ENCODE measurements at places on chromosomes 5 and 9.

DNA sequence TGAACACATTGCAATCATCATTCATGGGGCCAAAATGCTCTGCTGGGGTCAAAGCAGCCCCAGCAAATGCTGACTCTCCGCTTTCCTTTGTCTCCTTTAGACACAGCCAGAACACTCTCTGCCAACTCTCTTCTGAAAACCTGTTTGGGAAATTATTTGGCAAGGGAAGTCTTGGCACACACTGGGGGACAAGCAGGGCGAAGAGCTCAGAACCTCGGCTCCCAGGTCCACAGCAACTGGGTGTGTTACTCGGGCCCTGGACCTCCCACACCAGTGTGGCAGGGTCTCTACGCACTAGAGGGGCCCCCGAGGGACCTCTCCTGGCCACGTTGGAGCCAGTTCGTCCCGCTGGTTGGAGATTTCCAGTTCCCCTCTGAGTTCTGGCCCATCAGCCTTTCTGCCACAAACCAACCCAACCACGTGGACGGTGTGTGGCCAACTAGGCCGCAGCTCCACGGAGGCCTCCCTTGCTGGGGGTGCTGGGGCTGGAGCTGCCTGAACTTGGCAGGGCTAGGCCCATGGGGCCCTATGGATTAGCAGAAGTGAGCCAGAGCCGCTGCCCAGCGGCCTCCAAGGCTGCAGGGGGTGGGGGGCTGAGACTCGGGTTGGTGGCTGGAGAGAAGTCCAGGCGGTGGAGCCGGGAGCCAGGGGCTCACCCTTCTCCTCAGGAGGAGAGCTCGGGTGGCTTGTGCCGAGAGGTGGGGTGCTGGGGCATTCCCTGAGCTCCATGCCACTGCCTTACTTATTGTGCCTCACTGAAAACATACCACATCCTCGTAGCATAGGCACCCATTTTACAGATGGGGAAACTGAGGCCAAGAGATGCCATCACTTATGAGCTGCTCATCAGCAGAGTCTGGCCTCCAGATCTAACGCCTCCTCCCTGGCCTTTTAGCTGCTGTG lies 46.8 kb upstream of the RNU6ATAC start:
- DNase-seq: no peak

GRCh38 chr9:32344551-32345182 lies 39.8 kb upstream of the ACO1 start:
- no peak for DNase-seq

DNA sequence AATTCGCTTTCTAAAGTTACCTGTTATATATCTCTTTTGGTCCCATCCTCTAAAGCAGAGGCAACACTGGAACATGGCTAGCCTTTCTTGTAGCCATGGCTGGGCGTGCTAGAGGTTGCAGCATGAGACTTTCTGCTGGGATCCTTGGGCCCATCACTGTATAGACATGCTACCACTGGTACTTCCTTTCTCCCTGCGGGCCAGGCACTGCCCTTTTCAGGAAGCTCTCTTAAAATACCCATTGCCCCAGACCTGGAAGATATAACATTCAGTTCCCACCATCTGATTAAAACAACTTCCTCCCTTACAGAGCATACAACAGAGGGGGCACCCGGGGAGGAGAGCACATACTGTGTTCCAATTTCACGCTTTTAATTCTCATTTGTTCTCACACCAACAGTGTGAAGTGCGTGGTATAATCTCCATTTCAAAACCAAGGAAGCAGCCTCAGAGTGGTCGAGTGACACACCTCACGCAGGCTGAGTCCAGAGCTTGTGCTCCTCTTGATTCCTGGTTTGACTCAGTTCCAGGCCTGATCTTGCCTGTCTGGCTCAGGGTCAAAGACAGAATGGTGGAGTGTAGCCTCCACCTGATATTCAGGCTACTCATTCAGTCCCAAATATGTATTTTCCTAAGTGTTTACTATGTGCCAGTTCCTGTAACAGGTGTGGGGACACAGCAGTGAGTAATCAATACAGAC lies 22.6 kb downstream of the PTGS1 start:
- DNase-seq: no peak

GRCh38 chr9:121774715-121775613 lies 123.5 kb downstream of the DAB2IP start:
- no peak for DNase-seq

DNA sequence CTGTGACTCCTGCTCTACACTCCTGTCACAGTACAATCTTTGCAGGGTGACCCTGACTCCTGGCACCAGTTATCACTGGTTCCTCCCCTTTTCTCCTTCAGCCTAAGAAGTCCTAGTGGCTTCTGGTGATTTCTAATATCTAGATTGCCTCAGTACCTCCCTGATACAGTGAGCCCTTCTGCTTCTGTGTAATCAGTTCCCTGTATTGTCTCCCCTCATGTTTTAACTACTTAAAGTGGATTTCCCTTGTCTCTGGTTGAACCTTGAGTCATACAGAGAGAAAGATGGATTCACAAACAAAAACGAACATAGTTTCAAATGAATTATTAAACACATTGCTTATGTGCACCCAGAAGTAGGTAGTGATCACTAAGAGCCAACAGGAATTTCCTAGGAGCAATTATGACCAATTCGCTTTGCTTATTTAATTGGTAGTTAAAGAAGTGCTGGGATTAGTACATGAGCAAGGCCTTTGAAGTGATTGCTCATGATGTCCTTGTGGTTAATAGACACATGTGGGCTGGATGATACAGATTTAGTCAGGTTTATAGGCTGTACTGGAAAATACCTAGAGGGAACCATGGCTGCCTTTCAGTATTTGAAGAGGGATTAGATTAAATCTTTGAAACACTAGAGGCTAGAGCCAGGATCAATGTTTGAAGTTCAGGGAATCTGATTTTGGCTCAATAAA lies 145.8 kb upstream of the MEF2C start:
- DNase-seq: peak; percentile 44

- DNase-seq: no peak
Observed at GRCh38 chr5:4180703-4181102, 585.1 kb downstream of the IRX1 start.

- no peak for DNase-seq
Observed at GRCh38 chr5:167509076-167509475, 782.4 kb upstream of the WWC1 start.

- no peak for DNase-seq
Observed at GRCh38 chr5:74587890-74588289, 52.6 kb downstream of the ENC1 start.

DNA sequence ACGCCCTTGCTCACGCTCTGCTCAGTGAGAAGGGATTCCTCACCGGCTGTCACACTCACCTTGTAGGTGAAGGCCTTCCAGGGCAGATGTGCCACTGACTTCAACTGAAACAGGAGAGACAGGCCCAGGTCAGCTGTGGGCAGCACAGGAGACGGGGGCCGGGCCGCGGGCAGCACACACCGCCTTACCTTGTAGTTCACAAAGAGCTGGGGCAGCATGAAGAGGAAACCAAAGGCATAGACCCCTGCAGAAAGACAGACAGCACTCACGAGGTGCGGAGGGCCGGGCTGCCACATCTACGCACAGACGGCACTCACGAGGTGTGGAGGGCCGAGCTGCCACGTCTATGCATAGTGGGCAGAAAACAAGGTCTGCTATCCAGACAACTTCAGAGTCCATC lies 23.3 kb downstream of the CLPTM1L start:
- no peak for DNase-seq

GRCh38 chr5:131595088-131596033 lies 39.7 kb downstream of the RAPGEF6 start:
- DNase-seq: no peak

DNA sequence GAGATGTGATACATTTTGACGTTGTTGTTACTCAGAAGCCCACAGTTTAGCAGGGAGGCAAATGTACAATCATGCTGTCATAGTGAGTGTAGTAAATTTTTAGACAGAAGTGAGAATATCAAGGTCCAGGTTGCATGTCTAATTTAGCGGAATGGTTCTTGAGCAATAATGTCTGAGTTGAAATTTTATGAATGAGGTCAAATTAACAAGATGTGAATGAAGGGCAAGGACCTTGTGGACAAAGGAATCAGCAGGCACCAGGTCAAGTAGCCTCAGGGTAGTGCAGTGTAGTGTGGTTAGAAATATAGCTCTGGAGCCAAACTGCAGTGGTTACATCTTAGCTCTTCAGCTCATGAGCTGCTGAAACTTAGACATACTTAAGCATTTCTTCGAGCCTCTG lies 36.2 kb downstream of the TNFSF8 start:
- no peak for DNase-seq

DNA sequence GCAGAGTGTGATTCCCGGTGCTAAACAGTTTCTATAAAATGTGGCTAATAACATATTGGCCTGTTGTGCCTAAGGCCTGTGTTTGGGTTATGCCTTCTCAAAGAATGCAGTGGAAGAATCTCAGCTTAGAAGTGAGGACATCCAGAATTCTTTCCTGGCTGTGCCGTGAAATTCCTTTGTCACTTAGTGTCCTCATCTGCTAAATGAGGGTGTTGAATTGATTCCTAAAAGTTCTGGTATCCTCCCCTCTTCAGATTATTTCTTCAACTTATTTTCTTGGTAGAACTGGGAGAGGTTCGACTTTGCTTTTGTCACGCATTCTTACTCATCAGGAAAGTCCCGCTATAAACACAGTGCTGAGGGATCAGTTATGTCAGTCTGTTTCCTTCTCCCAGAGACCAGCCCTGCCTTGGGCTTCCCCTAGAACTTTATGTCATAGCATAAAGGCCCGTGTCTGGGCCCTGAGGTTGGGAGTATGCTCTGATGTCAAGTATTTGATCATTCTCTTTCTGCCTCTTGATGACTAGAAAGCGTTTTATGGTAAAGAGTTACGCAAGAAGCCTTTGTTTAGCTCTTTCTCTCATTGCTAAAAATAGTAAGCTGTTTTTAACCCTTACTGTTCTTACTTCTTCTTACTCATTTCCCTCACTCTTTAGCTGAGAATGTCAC lies 29.5 kb downstream of the MTAP start:
- no peak for DNase-seq
